ENCODE measurements at places on chromosomes 11 and 22. TPM values are rescaled to one million over a fixed set of nuclear protein-coding genes. Genes with fewer than 3 reads are reported as not detected.

Gene CARD10
- polyA plus RNA-seq = 1.0 TPM

Gene MED19
- polyA plus RNA-seq = 19.7 TPM

Gene MN1
- not detected for polyA plus RNA-seq

Gene C11orf42
- not detected for polyA plus RNA-seq

Gene ARHGEF17
- not detected for polyA plus RNA-seq

Gene RTN4RL2
- 0.28 TPM for polyA plus RNA-seq

Gene CNTF
- polyA plus RNA-seq = not detected

Gene MS4A8
- polyA plus RNA-seq = not detected

Gene ART1
- not detected for polyA plus RNA-seq

Gene SYT9
- polyA plus RNA-seq = not detected

Gene HTATIP2
- 49.6 TPM for polyA plus RNA-seq

Gene F2
- not detected for polyA plus RNA-seq

Gene OR51F1
- polyA plus RNA-seq = not detected

DNA sequence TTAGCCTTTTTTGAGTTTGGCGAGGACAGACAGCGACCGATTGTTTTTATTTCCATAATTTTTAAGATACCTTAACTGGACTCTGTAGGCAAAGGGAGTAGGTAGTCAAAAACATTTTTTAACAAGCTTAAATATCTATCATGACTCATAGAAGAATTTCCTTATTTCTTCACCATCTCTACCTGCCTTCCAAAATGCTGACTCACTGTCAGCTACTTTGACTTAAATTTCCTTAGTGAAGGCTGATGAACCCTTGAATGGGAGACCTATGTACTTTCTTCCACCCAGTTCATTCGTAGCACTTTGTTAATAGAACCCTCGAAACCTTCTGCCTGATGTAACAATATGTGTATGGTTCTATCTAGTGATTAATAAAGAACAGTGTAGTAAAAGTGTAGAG lies 1.1 kb upstream of the MTMR2 start:
- no peak for DNase-seq

DNA sequence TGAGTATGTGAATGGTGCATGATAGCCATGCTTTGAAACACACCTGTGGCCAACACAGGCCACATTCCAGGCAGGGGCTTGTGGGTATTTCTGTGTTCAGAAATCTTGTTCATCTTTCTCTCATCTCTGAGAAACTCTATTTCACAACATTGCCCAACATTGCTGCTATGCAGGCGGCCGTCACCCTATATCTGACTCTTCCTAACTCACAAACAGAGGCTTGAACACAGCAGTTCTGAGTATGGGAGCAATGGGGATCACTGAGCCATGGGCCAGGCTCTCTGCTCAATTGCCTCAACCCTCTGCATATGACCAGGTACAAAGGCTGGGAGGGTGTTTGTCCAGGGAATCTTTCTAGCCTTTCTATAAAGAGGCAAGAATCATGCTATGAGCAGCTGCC lies 259.9 kb downstream of the BUD13 start:
- no peak for DNase-seq

DNA sequence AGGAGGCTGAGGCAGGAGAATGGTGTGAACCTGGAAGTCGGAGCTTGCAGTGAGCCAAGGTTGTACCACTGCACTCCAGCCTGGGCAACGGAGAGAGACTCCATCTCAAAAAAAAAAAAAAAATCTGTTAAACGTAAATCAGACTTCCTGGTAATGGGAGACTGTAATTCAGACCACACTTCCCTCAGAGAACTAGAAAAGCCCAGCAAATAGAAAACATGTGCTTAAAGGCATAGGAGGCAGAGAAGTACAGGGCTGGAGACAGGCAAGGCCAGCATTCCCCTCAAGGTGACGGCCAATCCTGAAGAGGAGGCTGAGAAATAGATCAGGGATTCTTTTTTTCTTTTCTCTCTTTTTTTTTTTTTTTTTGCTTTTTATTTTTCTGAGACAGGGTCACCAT lies 8.2 kb downstream of the GGT5 start:
- no peak for DNase-seq

- no peak for DNase-seq
Observed at GRCh38 chr11:125256541-125257189, 92.1 kb downstream of the PKNOX2 start.

DNA sequence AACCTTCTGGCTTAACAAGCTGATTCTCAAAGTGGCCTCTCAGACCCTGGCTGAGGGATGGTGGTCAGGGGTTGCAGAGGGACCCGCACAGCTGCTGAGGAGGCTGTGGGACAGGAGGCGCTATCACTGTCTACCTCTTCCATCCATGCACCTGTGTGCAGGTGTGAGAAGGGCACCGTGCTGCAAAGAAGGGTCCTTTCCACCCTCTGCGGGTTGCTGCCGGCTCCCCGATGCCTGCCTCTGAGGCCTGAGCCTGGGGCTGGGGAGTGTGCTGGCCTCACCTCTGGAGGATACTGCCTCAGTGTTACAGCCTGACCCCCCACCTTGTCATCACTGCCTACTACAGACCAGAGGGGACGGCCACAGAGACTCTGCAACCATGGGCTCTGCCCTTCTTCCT lies 66.1 kb upstream of the B3GAT1 start:
- no peak for DNase-seq

DNA sequence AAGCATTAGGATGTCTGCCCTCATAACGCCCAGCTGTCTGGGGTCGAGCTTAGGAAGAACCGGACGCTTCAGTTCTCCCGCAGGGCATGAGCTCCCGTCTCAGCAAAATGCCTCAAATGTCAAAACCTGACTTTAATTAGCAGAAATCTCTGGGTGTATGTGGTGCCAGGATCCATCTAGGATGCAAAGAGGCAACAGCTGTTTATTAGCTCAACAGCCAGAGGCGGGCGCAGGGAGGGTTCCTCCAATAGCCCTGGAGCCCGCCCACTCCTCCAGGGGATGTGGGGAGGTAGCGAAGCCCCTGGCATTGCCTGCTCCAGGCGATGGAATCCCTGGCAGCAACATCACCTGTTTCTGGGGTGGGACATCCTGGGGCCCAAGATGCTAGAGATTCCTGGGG lies 39.4 kb upstream of the RTL6 start:
- no peak for DNase-seq

- no peak for DNase-seq
Observed at GRCh38 chr11:225734-226453, 10.2 kb downstream of the SIRT3 start.

- DNase-seq = no peak
Observed at GRCh38 chr11:11567936-11568650, 53.7 kb downstream of the GALNT18 start.

GRCh38 chr11:126154691-126155090 lies 56.8 kb downstream of the RPUSD4 start:
- no peak for DNase-seq

- no peak for DNase-seq
Observed at GRCh38 chr22:45072322-45072903, 62.6 kb upstream of the PHF21B start.

- DNase-seq = no peak
Observed at GRCh38 chr11:64868904-64869570, 9.4 kb downstream of the EHD1 start.

- DNase-seq = no peak
Observed at GRCh38 chr11:125300791-125301218, 136.3 kb downstream of the PKNOX2 start.

DNA sequence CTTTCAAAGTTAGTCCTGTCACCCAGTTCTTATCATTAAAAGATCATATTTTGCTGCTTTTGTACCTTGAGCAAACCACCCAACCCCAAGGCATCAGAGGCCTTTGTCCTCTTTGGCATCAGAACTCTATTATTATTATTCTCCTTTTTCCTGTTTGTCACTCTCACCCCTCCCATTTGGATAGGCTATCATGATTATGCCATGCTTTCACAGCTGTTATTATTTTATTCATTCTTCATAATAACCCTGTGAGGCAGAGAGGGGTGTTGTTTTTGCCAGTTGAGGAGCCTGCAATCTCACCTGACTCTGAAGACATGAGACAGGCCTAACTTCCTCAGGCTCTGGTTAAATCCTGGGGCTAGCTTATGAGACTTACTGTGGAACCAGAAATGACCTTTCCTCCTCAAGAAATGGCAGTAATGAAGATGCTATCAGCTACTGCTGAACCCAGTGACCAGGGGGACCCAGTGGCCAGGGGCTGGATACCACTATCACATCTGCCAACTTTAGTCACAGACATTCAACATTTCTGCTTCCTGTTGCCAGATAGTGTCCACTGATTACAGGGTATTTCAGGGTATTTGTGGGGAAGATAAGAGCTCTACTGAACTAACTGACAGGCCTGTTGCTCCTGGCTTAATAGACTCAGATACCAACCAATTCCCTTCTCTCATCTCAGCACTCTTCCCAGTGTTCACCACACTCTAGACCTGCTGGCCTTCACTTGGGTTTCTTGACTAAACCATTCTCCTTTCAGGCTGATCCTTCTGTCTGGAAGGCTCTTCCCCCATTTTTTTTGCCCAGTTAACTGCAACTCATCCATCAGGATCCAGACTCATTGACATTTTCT lies 11.8 kb upstream of the SWAP70 start:
- DNase-seq = no peak

DNA sequence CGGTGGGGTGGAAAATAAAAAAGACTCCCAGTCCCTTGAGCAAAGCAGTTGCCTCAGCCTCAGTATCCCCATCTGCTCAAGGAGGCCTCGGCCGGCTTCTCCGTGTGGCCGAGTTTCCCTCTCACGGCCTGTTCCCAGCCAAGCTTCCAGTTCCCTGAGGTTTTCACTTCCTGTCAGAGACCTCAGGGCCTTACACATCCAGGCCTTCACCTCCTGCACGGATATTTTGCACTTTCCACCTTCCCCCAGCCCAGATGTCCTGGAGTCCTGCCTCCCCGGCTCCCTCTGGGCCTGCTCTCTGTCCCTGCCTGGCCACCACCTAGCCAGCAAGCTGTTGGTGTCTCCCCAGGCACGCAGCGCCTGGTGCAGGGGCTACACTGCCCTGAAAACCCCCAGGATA lies 41.1 kb upstream of the CD82 start:
- DNase-seq = no peak

- DNase-seq = no peak
Observed at GRCh38 chr11:86575208-86575855, 97.1 kb downstream of the ME3 start.

GRCh38 chr22:40634119-40634903 lies 2.2 kb downstream of the MRTFA start:
- DNase-seq = no peak

- DNase-seq = no peak
Observed at GRCh38 chr11:11163669-11164333, 189.2 kb downstream of the CSNK2A3 start.

- DNase-seq = no peak
Observed at GRCh38 chr11:61176446-61176845, 15.2 kb upstream of the VPS37C start.

DNA sequence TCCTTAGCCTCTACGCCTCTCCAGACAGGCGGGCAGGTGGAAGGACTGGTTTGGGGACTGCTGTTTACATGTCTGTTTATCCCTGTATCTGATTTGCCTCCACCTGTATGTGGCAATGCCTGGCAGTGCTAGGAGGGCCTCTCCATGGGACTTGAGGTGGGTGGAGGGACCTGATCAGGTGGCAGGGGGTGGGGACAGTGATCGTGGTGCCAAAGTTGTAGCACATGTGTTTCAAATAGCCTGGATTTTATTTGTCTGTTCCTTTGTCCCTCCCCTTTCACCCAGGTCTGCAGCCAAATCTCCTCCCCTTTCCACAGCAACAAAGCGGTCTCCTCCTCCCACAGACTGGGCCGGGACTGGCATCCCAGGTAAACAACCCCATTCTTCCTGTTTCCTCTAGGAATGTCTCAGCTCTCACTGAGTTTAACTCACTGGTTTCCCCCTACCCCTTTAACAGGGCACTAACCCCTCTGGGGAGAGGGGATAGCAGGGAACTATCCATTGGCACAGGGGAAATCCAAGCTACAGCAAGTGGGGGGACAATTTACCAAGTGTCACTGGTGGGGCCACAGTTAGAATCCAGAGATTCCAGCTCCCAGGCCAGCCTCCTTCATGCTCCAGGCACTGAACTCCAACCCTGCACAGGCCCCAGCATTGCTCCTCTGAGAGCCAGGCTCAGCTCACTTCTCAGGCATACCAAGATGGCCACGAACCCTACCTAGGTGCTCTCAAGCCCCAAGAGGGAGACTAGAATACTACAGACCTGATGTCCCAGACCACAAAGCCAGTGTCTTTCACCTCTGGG lies 22.9 kb upstream of the TLCD5 start:
- no peak for DNase-seq

DNA sequence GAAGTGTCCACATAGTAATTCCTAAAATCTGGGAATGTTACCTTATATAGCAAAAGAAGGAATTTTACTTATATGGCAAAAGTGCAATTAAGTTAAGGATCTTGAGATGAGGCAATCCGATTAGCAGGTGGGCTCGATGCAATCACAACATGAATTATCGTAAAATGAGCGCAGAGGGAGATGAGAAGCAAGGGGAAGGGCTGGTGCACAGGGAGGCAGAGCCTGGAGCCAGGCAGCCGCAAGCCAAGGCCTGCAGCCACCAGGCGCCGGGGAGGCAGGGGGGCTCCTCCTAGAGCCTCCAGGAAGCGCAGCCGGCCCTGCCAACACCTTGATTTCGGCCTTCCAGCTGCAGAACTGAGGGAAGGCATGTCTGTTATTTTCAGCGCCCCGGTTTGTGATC lies 85.7 kb downstream of the CELSR1 start:
- DNase-seq = no peak

GRCh38 chr22:41745968-41746367 lies 46.7 kb downstream of the MEI1 start:
- no peak for DNase-seq

GRCh38 chr22:45413013-45413367 lies 409 bp downstream of the SMC1B start:
- DNase-seq = no peak

DNA sequence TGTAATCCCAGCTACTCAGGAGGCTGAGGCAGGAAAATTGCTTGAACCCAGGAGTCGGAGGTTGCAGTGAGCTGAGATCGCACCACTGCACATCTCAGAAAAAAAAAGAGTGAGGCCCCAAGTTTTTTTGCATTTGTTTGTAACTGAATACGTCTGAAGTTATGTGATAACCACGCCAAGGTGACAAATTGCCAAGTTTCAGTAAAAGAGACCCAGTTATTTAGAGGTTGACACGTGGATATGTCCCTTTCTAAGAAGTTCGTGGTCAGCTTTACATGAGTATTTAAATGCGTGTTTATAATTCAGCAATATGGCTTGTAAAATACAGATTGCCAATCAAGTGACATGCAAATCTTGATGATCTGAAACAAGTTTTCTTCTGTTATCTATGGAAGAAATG lies 8.0 kb downstream of the PPARA start:
- DNase-seq = no peak

DNA sequence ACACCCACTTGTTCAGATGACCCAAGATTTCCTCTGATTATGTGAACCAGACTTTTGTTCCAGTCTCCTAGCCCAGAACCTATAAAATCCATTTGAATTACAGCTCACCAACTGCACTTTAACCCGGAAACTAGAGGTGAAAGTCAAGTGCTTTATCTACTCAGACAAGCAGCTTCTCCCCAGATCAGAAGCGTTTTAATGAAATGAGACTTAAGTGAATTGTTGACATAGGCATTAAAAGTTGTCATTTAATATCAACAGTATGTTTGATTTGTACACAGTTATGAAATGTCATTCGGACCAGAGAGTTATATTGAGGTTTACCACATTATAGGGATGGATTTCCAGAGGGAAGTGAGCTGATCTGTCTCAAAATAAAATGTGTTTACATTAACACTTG lies 52.0 kb downstream of the CADM1 start:
- DNase-seq = no peak

GRCh38 chr11:75771646-75772410 lies 3.2 kb downstream of the DGAT2 start:
- no peak for DNase-seq
